Amniotic stem cell (primary cell): ENCODE measurements at places on chromosomes 6 and 20.

DNA sequence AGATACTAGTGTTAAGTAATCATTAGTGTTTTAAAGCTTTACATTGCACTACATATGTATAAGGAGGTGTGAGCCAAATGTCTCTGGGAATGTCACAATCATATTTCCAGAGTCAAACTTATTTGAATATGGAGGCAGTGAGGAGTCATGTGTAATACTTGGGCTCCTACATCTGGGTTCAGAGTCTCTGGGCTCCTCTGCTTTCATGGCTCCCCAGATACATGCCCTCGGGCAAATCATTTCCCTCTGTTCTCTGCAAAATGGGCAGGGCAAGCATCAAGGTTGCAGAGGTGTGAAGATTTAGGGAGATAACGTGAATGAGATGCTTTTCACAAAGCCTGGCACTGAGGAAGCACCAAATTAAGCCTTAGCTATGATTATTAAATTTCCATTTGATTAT is 138.3 kb upstream of the SGK1 start:
- no peak for DNase-seq

GRCh38 chr20:56322681-56323080 is 36.1 kb upstream of the FAM210B start:
- no peak for DNase-seq

DNA sequence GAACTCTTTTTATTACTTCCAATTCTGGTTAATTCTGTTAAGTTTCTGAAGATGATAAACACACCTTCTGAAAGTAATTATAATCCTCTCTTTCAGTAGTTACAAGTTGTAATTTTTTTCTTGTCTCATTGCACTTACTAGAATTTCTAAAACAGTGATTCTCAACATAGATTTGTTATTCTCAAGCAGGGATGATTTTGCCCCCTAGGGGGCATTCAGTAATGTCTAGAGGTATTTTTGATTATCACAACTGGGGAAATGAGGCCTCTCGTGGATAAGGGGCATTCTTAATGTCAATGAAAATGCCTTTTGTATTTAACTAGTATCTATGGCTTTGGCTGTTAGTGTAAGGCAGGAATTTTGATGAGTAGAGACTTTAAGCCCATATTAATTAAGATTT is 39.4 kb upstream of the MAFB start:
- DNase-seq, result no peak

GRCh38 chr6:140789466-140789865 is 1343.3 kb upstream of the GJE1 start:
- no peak for DNase-seq

DNA sequence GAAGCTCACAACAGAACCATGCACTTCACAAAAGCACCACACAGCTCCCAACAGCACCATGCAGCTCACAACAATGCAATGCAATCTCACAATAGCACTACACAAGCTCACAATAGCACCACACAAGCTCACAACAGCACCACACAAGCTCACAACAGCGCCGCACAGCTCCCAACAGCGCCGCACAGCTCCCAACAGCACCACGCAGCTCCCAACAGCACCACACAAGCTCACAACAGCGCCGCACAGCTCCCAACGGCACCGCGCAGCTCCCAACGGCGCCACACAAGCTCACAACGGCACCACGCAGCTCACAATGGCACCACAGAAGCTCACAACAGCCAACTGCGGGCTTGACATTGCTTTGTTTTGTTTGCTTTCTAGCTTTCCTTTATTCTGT is 198.1 kb downstream of the DLL1 start:
- DNase-seq, result no peak

DNA sequence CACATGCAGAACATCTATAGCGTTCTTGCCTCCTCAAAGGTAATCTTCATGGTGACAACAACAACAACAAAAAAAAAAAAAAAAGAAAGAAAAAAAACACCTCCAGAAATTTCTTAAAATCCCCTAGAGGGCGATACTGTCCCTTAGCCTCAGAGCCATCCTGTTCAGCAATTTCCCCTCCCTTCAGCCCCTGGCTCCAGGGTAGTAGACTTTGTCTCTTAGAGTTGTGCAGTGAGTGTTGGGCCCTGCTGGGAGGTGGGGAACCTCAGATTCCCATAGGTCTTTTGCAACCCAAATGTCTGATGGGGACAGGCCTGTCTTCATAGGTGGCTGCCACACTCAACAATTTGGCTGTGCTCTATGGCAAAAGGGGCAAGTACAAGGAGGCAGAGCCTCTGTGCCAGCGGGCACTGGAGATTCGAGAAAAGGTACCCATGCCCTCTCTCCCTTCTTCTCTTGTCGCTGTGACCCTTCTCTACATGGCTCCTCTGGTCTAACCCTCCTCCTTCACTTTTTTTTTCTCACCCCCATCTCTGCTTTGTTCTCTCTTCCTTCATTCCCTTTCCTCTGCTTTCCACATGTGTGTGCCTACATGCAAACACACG is 6.0 kb upstream of the PTK7 start:
- peak; percentile 54 for DNase-seq

- no peak for DNase-seq
These were observed 1.3 kb upstream of the CST9L start for GRCh38 chr20:23569570-23569969.

- no peak for DNase-seq
These were observed 21.4 kb upstream of the PRDM1 start for GRCh38 chr6:106064756-106065155.

DNA sequence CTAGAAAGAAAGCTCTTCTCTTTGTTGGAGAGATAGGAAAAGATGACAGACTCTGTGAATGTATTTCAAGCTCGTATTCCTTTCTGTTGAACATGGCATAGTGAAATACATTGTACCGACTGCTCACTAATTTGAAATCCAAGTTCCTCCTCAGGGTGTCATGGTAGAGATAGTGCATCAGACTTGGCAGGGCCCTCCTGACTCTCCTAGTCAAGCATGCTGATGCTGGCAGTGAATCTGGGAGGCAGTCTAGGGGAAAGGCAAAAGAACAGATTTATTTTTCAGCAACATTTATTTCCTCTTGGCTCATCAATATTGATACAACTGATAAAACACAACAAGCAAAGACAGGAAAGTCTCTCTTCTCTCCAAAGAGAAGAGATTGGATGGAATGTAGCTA is 356.3 kb upstream of the IRAK1BP1 start:
- no peak for DNase-seq

GRCh38 chr6:135577059-135577538 is 79.6 kb upstream of the AHI1 start:
- DNase-seq, result no peak

GRCh38 chr20:45971425-45971674 is 653 bp downstream of the ZNF335 start:
- DNase-seq, result no peak

GRCh38 chr20:43068482-43068881 is 121.2 kb downstream of the PTPRT start:
- no peak for DNase-seq

DNA sequence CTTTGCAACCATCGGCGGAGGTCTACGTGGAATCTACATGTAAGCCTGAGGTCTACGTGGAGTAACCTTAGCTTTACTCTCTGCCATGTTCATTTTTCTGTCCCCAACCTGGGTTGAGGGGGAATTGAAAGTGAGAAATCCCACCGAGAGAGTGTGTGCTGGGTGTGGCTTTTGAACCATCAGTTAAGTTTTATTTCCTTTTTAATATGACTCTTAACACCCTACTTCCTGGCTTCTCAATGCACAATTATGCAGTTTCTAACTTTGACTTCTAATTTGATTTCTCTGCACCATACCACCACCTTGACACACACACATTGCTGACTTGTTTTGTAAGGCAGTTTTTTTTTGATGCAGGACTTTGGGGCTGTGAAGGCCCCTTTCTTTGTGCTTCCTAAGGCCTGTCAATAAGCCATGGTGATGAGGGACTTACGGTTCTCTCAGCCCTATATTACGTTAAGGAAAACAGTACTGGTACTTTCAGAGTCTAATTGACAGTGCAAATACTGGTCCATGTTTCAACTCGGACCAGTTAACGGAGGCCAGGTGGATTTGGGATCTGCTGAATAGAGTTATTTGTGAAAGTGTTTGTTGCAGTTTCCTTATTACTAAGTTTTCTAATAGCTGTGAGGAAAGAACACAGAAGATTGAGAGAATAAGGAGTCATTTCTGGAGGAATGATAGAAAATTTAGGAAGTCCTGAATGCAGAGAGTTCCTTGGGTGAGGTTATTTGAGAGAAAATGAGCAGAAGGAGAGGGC is 206.5 kb downstream of the JARID2 start:
- no peak for DNase-seq

- no peak for DNase-seq
These were observed 48.2 kb upstream of the ARG1 start for GRCh38 chr6:131524695-131525336.

DNA sequence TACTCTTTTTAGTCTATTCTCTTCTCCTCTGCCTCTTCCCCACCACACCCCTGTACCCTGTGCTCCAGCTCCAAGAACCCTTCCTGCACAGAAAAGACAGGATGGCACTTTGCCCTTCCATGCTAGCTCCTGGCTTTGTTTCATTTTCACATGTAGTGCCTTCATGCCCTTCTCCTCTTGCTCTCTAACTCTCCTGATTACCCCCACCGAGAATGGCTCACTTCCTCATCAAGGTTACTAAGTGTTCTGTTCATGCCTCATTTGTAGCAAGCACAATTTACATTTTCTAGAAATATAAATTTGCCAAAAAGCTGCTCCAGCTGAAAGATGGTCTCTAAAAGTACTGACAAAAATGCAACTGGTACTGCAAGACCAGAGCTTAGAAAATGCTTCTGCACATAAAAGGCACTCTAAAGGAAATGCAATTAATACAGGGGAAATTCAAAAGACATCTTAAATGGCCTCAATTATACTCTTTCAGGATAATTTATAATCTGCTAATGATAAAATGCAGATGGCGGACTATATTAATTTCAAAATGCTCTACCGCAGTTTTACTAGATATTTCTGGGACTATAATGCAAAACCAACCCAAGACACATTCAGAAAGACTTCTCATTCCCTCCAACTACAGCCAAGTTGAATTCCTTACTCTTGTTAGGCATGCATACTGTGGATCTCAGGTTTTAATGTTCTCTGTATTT is 570.2 kb downstream of the PRKN start:
- no peak for DNase-seq

GRCh38 chr6:165562421-165563090 is 100.5 kb downstream of the PDE10A start:
- DNase-seq, result no peak

DNA sequence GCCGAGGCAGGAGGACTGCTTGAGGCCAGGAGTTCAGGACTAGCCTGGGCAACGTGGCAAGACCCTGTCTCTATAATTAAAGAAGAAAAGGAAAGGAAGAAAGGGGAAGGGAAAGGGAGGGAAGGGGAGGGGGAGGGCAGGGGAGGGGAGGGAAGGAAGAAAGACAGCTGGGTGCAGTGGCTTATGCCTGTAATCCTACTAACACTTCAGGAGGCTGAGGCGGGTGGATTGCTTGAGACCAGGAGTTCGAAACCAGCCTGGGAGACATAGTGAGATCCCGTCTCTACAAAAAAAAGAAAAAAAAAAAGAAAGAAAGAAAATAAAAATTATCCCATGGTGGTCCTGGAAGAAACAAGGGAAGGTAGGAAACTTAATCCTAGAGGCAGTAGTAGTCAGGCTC is 33.5 kb downstream of the BCL2L1 start:
- DNase-seq, result no peak

GRCh38 chr20:35087791-35088190 is 4.8 kb downstream of the TRPC4AP start:
- no peak for DNase-seq

GRCh38 chr6:170111816-170112582 is 178.9 kb downstream of the DLL1 start:
- no peak for DNase-seq

DNA sequence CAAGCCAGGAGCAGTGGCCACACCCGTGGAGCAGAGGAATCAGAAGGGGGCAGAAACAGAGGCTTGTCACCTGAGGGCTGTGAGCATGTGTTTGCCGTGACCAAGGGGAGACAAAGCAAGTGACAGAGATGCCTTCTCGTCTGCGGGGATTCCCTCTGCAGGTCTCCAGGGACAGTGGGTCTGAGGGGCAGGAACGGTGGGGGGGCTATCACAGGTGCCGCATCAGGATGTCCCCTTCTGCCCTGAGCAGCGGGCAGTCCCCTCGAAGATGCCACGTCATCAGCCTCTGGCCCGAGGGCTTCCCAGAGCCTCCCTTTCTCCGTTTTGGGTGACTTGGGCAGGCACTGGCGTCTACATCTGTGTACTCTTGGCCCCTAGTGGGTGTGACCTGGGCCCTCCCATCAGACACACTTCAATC is 338.7 kb downstream of the PREX1 start:
- DNase-seq, result no peak

DNA sequence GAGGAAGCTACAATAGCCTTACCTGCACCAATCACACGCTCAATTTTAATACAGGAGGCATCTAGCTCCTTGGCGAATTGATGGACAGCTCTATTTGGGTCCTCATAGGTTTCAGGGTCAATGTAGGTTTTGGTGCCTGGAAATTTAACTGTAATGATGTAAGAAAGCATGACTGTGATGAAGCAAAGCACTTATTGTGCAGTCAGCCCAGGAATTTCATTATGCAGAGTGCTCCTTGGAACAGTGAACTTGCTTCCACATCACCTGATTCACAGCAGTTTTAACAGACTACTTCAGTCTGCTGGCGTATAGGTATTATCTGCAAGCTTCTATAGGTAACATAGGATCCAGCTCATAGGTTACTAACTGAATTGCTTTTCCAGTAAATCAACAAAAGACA is 160.0 kb downstream of the EPHA7 start:
- DNase-seq, result no peak

- DNase-seq, result no peak
These were observed 58.2 kb downstream of the PIGU start for GRCh38 chr20:34618676-34619075.

- DNase-seq, result no peak
These were observed 4.9 kb downstream of the HMGA1 start for GRCh38 chr6:34241351-34242215.
